Amniotic epithelial cell (primary cell): ENCODE measurements at places on chromosomes 1 and 21.

- no peak for DNase-seq
Measured at GRCh38 chr1:57232500-57232899, 191.4 kb downstream of the DAB1 start.

DNA sequence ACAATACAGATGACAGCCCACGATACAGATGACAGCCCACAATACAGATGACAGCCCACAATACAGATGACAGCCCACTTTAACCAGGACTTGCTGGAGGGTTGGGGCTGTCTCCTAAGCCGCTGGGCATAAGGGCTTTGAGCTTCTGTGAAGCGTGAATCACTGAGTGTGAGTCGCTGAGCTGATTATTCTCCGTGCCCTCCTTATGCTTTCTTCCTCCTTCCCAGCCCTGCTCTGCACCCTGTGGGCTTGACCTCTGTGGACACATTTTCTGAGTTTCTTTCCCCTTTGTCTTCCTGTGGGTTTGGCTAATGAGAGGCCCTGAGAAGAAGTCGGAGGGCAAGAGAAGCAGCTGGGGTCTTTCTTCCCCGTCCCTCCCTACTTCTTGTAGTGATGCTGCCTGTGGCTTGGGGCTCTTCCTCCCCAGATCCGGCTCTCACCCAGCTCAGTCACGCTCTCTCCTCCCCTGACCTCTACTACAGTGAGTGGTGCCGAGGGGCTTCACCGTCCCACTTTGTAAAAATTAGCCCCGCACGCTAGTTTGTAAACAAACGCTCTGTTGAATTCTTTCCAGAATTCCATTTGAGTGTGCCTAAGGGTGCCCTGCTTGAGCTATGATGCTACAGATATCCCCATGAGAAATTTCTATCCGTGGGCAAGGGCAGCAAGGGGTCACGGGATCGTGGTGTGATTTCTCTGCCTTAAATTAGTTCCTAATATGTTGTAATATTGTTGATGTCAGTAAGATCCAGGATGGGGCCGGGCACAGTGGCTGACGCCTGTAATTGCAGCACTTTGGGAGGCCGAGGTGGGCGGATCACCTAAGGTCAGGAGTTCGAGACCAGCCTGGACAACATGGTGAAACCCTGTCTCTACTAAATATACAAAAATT is 46.4 kb upstream of the SOD1 start:
- DNase-seq: no peak

DNA sequence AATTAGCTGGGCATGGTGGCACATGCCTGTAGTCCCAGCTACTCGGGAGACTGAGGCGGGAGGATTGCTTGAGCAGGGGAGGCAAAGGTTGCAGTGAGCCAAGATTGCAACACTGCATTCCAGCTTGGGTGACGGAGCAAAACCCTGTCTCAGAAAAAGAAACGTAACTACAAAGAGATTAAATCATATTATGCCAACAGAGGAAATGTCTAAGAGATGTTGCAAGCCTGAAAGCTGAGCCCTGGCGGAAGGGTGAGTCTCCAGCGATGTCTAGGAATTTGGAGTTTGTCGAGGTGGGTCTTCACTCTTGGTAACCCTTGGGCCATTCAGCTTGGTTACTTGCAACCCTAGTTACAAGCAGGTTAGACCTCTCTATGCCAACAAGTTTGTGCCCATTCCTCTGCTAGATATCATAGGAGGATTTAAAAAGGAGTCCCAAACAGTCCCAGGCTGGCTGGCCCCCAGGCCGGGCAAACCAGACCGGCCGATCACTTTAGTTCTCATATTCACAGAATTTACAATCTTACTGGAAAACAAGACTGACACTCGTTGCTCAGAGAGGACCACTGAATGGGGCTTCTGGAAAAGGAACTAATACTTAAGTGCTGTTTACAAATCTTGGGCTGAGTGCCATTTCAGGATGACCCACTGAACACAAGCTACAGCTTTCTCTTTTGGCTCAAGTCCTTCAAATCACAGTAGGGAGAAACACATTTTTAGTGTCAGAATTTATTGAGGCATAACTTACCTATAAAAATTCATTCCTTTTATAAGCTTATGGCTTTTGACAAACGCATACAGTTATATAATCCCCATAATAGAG is 27.1 kb downstream of the SLC30A1 start:
- peak; percentile 92 for DNase-seq

DNA sequence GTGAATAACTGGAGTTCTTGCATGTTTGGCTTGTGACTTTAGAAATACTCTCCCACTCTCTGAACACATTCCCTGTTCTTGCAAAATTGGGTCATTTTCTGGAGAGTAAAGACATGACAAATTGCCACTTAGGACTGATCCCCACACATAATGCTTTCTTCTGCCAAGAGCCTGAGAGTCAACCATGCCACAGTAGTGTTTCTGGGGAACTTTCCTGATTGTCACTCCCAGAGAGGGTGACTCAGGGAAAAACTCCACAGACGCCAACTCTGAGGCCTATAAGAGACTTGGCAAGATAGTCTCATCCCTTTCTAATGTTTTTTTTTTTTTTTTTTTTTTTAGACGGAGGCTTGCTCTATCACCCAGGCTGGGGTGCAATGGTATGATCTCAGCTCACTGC is 157.8 kb downstream of the ATG4C start:
- DNase-seq: no peak

DNA sequence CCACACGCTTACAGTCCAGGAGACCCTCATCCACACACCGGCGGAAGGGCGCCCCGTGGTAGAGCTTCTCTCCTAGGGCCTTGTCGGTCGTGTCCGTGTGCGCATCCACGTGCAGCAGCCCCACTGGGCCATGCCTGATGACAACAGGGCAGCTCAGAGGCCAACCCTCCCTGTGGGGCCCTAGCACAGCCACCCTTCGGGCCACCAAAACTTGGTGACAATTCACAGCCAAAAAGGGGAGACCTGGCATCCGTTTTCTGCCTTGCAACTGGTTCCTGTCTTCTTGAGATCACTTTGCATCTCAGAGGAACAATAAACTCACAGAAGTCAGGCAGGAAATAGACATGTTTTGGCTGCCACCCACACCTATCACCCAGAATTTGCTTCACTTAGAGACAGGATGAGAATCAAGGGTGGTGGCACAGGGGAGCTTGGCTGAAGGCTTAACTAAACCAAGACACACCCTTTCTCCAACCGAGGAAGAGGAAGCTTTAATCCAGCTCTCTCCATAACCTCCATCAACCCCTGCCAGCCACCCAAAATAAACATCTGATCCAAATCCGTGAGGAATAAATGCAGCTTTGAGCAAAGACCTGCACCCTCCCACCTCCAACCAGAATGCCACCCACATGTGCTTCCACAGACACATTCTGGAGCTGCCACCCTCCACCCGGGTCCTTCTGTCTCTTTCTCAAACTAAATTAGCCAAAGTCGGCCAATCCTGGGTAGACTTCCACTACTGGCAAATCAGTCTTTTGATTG is 5.7 kb downstream of the AGMAT start:
- no peak for DNase-seq

GRCh38 chr1:14627608-14628489 is 29.4 kb downstream of the KAZN start:
- DNase-seq: no peak

GRCh38 chr1:19367584-19368041 is 55.5 kb downstream of the SLC66A1 start:
- DNase-seq: no peak

GRCh38 chr1:23528250-23528978 is 2.6 kb downstream of the E2F2 start:
- peak; percentile 73 for DNase-seq

DNA sequence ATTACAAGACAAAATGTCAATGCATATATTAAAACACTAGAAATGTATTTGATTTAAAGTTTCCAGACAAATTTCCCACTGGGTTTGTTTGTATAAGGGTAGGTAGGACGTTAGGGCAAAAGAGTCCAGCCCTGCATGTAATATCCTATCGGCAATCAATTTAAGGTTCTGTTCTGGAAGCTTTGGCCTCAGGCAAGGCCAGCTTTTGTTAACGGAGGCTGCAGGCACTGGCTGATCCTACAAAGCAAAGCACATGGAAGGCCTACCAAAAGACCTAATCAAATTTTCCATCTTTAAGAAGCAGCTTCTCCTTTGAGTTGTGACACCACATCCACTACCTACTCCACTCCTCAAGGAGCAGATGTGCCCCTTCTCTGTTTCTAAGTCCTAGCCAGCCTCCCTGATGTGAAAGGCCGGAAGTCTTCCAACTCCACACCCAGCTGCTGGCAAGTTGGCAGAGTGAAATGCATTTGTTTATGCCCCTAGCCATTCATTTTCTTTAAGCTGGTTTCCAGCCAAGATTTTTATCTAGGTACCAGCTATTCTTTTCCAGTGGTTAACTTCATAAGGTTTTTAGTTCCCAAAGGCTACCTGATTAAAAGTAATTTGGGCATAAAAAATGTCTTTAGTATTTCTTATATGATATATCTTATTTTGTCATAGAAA is 452.6 kb downstream of the PTBP2 start:
- no peak for DNase-seq

DNA sequence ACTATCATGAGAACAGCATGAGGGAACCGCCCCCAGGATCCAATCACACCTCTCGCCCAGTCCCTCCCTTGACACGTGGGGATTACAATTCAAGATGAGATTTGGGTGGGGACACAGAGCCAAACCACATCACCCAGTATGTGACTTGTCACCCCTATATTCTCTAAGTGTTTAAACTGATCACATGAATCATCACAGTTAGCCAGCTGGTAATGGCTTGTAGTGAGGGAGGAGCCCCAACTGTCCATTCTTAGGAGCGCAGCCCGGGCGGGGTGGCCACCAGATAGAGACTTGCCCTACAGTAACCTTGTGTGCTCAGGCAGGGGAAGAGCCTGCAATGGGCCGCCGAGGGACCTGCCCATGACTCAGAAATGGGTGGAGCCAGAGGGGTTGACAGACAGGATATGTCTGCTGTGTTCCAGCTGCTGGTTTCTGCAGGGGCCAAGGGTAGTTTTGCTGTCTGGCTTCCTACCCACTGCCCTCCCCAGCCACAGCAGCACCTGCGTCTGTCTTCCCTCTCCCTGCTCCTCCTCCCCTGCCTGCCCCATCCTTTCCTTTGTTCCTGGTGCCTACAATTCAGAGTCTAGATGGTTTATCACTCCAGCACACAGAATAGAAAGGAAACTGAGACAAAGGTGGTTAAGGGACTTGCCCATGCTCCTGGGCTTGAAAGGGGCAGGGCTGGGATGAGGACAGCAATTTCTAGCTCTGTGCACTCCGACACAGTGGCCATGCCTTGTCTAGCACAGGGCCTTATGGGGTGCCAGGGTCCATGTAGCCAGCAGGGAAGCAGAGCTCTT is 9.2 kb downstream of the ABCG1 start:
- DNase-seq: peak; percentile 92

GRCh38 chr1:232709386-232709785 is 79.5 kb upstream of the SIPA1L2 start:
- peak; percentile 27 for DNase-seq

- no peak for DNase-seq
Measured at GRCh38 chr1:84862810-84863251, 30.2 kb downstream of the LPAR3 start.

GRCh38 chr1:46603858-46604549 is at the start of gene MKNK1:
Gene MKNK1, minus strand, starts transcription at chr1:46604268. Its CDS starts 20,941 bp downstream, at chr1:46583327.
- peak; percentile 85 for DNase-seq

DNA sequence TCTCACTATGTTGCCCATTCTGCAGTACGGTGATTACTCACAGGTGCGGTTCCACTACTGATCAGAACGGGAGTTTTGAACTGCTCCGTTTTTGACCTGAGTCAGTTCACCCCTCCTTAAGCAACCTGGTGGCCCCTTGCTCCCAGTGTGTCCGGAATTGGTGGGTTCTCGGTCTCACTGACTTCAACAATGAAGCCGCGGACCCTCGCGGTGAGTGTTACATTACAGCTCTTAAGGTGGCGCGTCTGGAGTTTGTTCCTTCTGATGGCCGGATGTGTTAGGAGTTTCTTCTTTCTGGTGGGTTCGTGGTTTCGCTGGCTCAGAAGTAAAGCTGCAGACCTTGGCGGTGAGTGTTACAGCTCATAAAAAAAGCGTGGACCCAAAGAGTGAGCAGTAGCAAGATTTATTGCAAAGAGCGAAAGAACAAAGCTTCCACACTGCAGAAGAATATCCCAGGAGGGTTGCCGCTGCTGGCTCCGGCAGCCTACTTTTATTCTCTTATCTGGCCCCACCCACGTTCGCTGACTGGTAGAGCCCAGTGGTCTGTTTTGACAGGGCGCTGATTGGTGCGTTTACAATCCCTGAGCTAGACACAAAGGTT is 17.6 kb upstream of the PARP1 start:
- no peak for DNase-seq

GRCh38 chr1:36322786-36323635 is 434 bp downstream of the EVA1B start:
- DNase-seq: peak; percentile 66

DNA sequence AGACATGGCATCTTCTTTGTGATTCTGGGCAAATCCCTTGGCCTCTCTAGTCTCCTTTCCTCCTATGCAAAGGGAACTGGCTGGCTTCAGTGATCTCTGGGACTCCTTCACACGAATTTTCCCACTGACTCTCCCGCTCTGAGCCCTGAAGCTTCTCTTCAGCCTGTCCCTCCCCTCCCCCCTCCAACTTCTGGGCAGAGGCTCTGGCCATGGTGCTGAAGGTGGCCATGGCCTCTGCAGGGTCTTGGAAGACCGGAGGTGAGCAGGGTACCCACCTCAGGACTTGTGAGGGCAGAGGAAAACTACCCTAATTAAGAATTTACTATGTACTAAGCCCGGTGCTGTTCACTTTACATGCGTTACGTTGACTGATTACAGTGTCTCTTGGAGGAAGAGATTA is 29.4 kb upstream of the POU3F1 start:
- peak; percentile 22 for DNase-seq

DNA sequence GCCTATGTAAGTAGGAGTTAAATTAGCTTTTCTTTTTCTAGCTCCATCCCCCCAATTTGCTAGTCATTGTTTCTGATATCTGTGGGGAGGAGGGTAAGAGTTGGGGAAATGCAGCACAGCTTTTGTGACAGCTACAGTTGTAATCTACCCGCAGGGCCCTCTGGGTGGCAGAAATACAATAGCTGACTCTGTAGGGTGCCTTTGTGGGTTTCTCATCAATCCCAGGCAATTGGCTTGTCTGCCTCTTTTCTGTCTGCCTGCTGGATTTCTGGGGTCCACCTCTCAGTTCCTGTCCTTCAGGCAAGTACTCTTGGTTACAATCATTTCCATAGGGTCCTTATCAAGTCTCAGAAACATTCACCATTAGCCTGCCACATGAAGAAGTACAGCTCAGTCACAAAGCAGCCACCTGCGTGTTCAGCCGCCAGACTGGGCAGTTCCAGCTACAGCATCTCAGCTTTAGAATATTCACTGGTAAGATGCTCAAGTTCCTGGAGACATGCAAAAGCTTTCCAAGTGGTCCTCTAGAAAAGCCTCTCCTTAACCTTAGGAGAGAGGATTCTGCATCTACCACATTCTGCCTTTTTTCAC is 19.2 kb upstream of the SLC44A5 start:
- DNase-seq: no peak

- DNase-seq: no peak
Measured at GRCh38 chr1:58812468-58812867, 28.6 kb upstream of the JUN start.
